Activated B cell treated with CpG ODN at 0.5 μM for 24 hours (primary cell): ENCODE measurements at places on chromosomes 1 and 21.

GRCh38 chr1:230328342-230329015 is 97.7 kb downstream of the PGBD5 start:
- DNase-seq: no peak
- peaks cover 6% of the 10 kb centered on the region for H3K27me3 ChIP-seq
- H3K4me3 ChIP-seq: no peak overlapping the region
- no peaks in the 10 kb centered on the region for H3K36me3 ChIP-seq
- H3K27ac ChIP-seq: no peak overlapping the region
- peaks cover 6% of the 10 kb centered on the region for H3K4me1 ChIP-seq

DNA sequence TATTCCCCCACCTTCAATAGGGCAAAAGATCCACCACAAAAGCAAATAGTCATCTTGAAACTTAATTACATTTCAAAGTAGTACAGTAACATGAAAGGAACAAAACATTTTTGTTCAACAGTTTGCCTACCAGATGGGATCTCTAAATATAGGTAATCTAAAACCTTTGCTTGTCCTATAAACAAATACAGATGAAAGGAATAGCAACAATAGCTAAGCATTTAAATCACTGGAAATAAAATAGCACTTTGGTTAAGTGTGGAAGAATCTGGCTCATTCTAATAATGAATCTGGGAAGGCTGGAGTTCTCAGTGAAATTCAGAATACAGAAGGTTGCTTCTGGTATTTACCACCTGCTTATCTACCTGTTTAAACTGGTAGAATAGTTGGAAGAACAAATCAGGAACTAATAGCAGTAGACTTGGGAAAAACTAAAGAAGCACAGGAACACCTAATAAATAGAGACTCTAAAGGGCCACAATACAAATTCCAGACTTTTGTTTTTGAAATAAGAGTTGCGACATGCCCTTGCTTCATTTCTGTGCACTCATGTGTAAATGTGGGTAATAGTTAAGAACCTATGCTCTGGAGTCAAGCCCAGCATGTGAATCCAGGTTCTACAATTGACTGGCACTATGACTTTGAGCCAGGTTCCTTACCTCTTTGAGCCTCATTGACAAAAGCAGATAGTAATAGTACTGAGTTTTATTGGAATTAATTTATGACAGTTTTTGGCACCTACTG is 2.3 kb upstream of the LYPLAL1 start:
- no peak for DNase-seq
- peaks cover 36% of the 10 kb centered on the region for H3K4me1 ChIP-seq
- peaks cover 10% of the 10 kb centered on the region for H3K36me3 ChIP-seq
- no peak overlapping the region for H3K4me3 ChIP-seq

GRCh38 chr1:234489007-234489697 is 10.2 kb upstream of the TARBP1 start:
- H3K27me3 ChIP-seq: peaks cover 1% of the 10 kb centered on the region
- DNase-seq: no peak
- H3K36me3 ChIP-seq: no peaks in the 10 kb centered on the region
- peak overlapping the region; percentile 55 for H3K4me3 ChIP-seq

GRCh38 chr21:43333298-43334062 is 93.5 kb downstream of the SIK1 start:
- H3K27ac ChIP-seq: no peak overlapping the region
- no peak overlapping the region for H3K4me3 ChIP-seq
- H3K36me3 ChIP-seq: no peaks in the 10 kb centered on the region
- DNase-seq: no peak

GRCh38 chr1:239458144-239458500 is 71.8 kb downstream of the CHRM3 start:
- H3K36me3 ChIP-seq: no peaks in the 10 kb centered on the region
- DNase-seq: no peak
- H3K27ac ChIP-seq: no peak overlapping the region
- no peak overlapping the region for H3K4me3 ChIP-seq

DNA sequence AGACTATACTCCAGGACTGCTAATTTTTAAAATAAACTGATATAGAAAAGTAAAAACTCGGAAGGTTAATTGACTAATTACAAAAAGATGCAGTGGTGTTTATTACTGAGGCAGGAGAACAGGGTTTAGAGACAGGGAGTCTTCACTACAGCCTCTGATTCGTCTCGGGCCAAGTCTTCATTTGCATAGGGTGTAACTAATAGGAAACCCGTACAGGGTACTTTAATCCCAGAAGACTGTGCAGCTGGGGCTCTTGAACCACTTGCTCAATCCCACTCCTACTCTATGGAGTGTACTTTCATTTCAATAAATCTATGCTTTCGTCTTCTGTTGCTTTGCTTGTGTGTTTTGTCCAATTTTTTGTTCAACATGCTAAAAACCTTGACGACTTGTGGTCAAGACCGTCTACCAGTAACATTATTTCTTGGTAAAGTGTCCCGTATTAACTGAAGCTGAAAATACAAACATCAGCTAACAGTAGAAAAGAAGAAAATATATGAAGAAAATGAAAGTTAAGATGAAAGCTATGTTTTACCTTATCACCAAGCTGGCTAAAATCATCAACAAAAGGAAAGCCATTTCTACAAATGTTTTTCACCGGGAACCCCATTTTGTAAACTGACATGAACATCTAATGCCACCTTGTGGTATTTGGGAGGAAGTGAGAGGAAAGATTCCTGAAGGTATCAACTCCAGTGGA is 8.0 kb downstream of the SDHB start:
- H3K4me3 ChIP-seq: peak overlapping the region; percentile 78
- H3K27ac ChIP-seq: peak overlapping the region; percentile 77
- H3K36me3 ChIP-seq: peaks cover 53% of the 10 kb centered on the region
- DNase-seq: no peak
- H3K27me3 ChIP-seq: no peaks in the 10 kb centered on the region

DNA sequence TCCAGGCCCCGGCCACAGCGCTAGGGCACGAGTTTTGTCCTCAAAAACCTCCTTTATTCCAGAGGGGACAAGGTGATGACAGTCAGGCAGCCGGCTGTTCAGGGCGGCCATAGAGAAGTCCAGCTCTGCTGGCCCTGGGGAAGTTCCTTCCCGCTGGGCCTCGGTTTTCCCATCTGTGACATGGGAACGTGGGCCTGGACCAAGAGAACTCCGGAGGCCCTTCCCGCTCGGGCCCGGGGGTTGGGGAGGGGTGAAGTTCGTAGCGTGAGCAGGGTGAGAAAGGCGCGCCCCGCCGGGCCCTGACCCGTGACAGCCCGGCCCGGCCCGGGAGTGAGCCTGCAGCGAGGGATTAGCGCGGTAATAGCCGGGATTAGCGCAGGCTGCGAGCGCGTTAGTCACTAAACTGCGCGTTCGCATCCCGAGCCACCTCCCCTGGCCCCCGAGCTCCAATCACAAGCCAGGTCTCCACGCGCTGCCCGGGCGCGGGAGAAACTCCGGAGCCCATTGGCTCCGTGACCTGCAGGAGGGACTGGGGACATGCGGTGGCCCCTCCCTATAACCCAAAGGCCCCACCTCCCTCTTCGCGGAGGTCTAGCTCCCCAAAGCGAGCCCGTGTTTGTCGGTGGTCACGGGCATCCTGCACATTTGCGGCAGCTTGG is 29.8 kb upstream of the PADI2 start:
- no peak overlapping the region for H3K27ac ChIP-seq
- H3K36me3 ChIP-seq: no peaks in the 10 kb centered on the region
- peaks cover 16% of the 10 kb centered on the region for H3K27me3 ChIP-seq

DNA sequence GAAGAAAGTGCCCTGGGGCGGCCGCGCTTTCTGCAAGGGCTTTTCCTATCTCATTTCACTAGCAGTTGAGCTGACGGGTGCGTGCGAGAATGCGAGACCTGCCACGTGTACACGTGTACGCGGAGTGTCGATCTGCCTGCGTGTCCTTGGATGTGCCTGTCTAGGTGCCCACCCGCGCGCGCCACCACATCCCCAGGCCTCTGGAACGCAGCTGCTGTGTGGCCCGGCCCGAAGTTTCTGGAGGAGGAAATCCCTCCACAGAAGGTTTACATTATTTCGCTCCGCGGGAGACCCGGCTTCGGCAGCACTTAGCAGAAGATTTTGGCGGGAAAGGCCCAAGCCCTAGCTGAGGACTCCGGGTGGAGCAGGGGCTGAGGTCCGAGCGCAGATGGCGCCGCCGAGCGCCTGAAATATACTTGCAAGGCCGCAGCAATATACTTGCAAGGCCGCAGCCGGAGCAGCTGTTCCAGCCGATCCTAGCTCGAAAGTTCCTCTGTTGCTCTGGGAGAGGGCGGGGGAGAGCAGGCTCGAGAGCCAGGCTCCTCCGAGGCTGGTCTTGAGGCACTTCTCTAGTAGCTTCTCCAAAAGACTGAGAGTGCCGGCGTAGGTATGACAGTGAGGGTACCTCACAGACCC is 3.9 kb downstream of the TBX15 start:
- no peaks in the 10 kb centered on the region for H3K36me3 ChIP-seq
- peaks cover 41% of the 10 kb centered on the region for H3K4me1 ChIP-seq
- H3K27ac ChIP-seq: no peak overlapping the region
- H3K4me3 ChIP-seq: no peak overlapping the region

DNA sequence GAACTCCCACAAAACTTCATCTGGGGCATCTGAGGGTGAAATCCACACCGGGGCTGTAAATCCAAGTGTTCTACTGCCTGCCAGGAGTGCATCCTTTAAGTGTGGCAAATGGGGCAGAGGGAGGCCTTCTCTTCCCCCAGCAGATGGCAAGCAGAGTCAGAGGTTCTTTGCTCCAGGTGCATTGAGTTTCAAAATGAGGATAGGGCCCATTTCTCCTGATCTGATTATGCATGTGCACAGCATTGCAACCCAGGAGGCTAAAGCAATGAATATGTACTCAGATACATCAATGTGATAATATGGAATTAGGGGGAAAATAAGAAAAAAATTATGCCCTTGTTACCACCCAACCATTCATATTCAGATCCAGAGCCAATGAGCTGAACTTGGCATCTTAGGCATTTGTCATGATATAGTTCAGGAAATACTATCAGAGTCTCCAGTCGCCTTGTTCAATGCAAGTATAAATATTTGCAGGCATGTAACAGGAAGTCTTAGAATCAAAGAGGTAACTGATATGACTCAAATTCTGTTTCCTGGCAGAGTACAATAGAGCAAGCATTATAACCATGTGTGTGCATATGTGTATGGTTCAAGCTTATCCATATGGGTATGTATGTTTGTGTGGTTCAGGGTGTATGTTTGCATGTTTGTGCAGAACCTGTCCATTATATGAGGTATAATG is 473.8 kb upstream of the PKN2 start:
- H3K36me3 ChIP-seq: no peaks in the 10 kb centered on the region
- no peak overlapping the region for H3K4me3 ChIP-seq
- no peak for DNase-seq

DNA sequence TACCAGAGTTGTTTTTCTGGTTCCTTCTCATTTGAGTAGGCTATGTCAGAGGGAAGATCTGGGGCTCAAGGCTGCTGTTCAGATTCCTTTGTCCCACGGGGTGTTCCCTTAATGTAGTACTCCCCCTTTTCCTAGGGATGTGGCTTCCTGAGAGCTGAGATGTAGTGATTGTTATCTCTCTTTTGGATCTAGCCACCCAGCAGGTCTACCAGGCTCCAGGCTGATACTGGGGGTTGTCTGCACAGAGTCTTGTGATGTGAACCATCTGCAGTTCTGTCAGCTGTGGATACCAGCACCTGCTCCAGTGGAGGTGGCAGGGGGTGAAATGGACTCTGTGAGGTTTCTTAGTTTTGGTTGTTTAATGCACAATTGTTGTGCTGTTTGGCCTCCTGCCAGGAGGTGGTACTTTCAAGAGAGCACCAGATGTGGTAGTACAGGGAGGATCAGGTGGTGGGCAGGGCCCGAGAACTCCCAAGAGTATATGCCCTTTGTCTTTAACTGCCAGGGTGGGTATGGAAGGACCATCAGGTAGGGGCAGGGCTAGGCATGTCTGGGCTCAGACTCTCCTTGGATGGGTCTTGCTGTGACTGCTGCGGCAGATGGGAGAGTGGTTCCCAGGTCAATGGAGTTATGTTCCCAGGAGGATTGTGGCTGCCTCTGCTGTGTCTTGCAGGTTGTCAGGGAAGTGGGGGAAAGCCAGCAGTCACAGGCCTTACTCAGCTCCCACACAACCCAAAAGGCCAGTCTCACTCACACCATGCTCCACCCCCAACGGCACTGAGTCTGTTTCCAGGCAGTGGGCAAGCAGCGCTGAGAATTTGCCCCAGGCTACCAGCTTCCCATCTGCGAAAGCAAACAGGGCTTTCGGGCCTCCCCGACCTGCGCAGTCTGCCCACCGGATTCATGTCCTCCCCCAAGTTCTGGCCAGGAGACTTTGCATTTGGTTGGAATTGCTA is 64.2 kb downstream of the SERINC2 start:
- peaks cover 6% of the 10 kb centered on the region for H3K4me1 ChIP-seq
- no peak overlapping the region for H3K4me3 ChIP-seq
- H3K27me3 ChIP-seq: peaks cover 18% of the 10 kb centered on the region
- DNase-seq: no peak
- no peaks in the 10 kb centered on the region for H3K36me3 ChIP-seq

DNA sequence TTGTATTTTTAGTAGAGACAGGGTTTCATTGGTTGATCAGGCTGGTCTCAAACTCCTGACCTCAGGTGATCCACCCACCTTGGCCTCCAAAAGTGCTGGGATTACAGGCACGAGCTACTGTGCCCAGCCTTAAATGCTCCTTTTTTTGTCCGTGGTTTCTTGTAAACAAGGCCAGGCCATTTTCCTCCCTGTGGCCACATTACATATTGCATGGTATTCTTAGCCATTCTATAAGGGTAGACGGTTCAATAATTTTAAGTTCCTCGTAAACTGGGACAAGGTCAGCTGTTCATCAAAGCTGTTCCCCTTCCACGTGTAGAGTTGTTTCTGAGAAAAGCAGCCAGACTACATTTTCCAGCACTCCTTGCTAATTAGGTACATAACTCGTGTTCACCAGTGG is 10.3 kb upstream of the LUZP1 start:
- peaks cover 4% of the 10 kb centered on the region for H3K27me3 ChIP-seq
- H3K27ac ChIP-seq: no peak overlapping the region
- peak overlapping the region; percentile 77 for H3K4me3 ChIP-seq
- DNase-seq: no peak
- H3K4me1 ChIP-seq: peaks cover 33% of the 10 kb centered on the region

- no peaks in the 10 kb centered on the region for H3K36me3 ChIP-seq
- H3K27ac ChIP-seq: no peak overlapping the region
- H3K4me3 ChIP-seq: no peak overlapping the region
- peaks cover 2% of the 10 kb centered on the region for H3K27me3 ChIP-seq
Measured at GRCh38 chr1:6126028-6126427, 54.1 kb downstream of the CHD5 start.

- peaks cover 24% of the 10 kb centered on the region for H3K27me3 ChIP-seq
- H3K4me3 ChIP-seq: no peak overlapping the region
- no peaks in the 10 kb centered on the region for H3K36me3 ChIP-seq
- H3K4me1 ChIP-seq: no peaks in the 10 kb centered on the region
- H3K27ac ChIP-seq: no peak overlapping the region
Measured at GRCh38 chr1:20574686-20575540, 14.0 kb upstream of the CDA start.

DNA sequence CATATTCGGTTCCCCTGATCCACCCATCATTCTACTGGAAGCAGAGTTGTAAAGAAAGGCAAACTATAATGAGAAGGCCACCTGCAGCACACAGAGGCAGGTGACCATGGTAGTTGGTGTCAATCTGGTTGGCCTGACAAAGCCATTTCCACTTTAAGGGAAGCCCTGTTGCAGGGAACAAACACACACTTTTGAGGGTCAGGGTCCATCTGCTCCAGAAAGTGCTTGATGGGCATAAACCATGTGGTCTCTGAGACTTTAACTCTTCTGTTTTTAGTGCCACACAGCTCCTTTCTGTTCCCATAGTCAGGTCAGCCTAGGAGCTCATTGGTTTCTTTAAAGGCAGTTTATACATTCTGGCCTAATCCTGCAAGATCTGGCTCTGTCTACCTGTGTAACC is 17.5 kb upstream of the BOLA1 start:
- H3K4me3 ChIP-seq: no peak overlapping the region
- H3K4me1 ChIP-seq: peaks cover 2% of the 10 kb centered on the region
- H3K36me3 ChIP-seq: no peaks in the 10 kb centered on the region
- no peak overlapping the region for H3K27ac ChIP-seq
- DNase-seq: no peak
